ENCODE measurements at places on chromosomes 5 and 9. TPM values are rescaled to one million over a fixed set of nuclear protein-coding genes. Genes with fewer than 3 reads are reported as not detected.

- DNase-seq, result no peak
- H3K36me3 ChIP-seq, result no peaks in the 10 kb centered on the region
- H3K4me1 ChIP-seq, result peaks cover 4% of the 10 kb centered on the region
- H3K4me3 ChIP-seq, result no peak overlapping the region
- H3K27me3 ChIP-seq, result peaks cover 38% of the 10 kb centered on the region
Observed at GRCh38 chr5:96326902-96327301, 106.1 kb downstream of the PCSK1 start.

GRCh38 chr5:16952968-16953671 lies 17.0 kb upstream of the MYO10 start:
- no peaks in the 10 kb centered on the region for H3K27me3 ChIP-seq
- no peaks in the 10 kb centered on the region for H3K4me1 ChIP-seq
- H3K36me3 ChIP-seq, result no peaks in the 10 kb centered on the region
- no peak overlapping the region for H3K4me3 ChIP-seq

DNA sequence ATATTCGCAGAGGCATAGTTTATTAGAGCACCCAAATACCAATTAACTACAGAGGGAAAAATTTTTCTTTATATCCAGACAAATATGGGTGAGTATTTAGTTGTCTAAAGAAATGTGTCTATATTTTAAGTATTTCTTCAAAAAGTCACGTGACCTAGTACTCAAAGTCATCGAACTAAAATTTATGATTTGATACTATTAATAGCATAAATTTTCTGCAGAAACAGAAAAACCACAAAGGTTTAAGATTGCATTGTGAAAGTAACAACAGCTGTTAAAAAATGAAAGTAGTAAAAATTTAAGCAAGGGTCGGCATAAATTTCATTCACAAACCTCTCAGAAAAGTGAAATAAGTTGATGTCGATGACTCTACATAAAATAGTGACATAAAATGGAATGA lies 323.9 kb upstream of the RORB start:
- no peaks in the 10 kb centered on the region for H3K36me3 ChIP-seq
- no peak for DNase-seq
- H3K27ac ChIP-seq, result no peak overlapping the region
- H3K4me3 ChIP-seq, result no peak overlapping the region
- H3K4me1 ChIP-seq, result peaks cover 4% of the 10 kb centered on the region

DNA sequence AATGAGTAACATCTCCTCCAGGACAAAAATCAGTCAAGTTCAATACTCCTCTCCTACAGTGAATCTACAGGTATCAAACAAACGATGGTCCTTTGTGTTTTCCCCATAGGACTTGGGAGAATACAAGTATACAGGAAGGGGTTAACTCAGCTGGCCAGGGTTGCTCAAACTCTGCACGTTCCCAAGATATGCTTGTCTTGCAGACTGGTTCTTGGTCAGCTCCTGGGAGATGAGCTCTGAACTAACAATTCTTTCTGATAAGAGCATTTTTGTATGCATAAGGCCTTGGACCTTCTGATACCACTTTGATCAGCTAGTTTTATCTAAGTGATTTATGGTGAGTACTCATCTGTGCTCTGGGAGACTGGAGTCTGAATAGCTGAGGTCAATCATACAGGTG lies 42.1 kb downstream of the LOX start:
- no peak for DNase-seq
- no peaks in the 10 kb centered on the region for H3K4me1 ChIP-seq
- no peaks in the 10 kb centered on the region for H3K27me3 ChIP-seq
- no peak overlapping the region for H3K4me3 ChIP-seq
- no peaks in the 10 kb centered on the region for H3K36me3 ChIP-seq

- no peak for DNase-seq
- H3K4me3 ChIP-seq, result no peak overlapping the region
- peaks cover 19% of the 10 kb centered on the region for H3K27me3 ChIP-seq
- no peaks in the 10 kb centered on the region for H3K36me3 ChIP-seq
Observed at GRCh38 chr9:37710046-37710445, 43.6 kb upstream of the TRMT10B start.

DNA sequence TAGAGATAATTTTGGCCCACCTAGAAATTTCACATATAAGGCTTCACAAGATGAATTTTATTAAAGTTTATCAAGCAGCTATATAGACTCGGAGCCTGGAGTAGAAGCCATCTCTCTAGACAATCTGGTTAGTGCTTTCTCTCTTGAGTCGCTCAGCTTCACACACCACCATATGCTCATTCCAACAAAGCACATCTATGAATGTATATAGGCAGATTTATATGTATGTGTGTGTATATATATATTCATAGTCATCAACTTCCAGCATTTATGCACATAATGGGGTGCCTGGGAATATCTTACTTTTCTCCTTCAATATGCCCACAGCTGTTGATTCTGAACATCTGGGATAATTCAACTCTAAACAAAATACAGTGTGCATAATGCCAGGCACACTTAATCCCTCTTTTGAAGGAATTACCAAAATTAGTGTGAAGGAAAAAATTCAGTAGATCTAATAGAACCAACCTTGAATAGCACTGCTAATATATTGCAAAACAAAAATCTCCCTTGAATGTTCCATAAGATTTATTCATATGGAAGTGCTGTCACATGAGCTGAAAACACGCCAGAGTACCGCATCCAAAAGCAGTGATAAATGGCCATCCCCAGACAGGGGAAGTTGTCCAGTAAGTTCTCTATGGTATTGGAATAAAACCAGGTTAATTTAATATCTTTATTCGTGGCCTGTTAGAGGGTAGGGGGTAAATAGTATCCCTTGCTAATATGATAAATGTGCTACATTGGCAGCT lies 56.0 kb upstream of the MOCS2 start:
- H3K27ac ChIP-seq, result no peak overlapping the region
- no peaks in the 10 kb centered on the region for H3K4me1 ChIP-seq
- peaks cover 24% of the 10 kb centered on the region for H3K27me3 ChIP-seq
- H3K4me3 ChIP-seq, result no peak overlapping the region
- H3K36me3 ChIP-seq, result no peaks in the 10 kb centered on the region

GRCh38 chr5:3593771-3594509 lies 1.7 kb upstream of the IRX1 start:
- peaks cover 61% of the 10 kb centered on the region for H3K27me3 ChIP-seq
- H3K36me3 ChIP-seq, result no peaks in the 10 kb centered on the region
- no peak overlapping the region for H3K4me3 ChIP-seq
- peak overlapping the region; percentile 28 for H3K27ac ChIP-seq

GRCh38 chr5:165029099-165029870 lies 1523.9 kb downstream of the MAT2B start:
- H3K36me3 ChIP-seq, result no peaks in the 10 kb centered on the region
- no peak for DNase-seq
- no peak overlapping the region for H3K27ac ChIP-seq
- no peaks in the 10 kb centered on the region for H3K4me1 ChIP-seq
- H3K27me3 ChIP-seq, result no peaks in the 10 kb centered on the region

DNA sequence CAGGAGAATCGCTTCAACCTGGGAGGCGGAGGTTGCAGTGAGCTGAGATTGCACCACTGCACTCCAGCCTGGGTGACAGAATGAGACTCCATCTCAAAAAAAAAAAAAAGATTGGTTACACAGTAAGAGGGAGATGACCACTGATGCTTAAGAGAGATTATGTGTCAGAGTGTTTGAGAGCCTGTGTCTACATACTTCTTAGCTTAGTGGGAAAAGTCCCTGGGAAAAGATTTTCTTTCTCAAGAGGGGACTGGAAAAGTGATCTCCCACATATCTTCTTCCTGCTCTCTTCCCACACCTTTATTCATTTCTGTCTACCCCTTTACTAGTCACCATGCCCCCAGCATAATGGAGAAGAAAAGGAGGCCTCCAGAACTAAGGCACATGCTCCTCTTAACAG lies 55.2 kb downstream of the MCTP1 start:
- H3K27ac ChIP-seq, result no peak overlapping the region
- no peak overlapping the region for H3K4me3 ChIP-seq
- DNase-seq, result no peak
- no peaks in the 10 kb centered on the region for H3K27me3 ChIP-seq
- no peaks in the 10 kb centered on the region for H3K4me1 ChIP-seq
- H3K36me3 ChIP-seq, result no peaks in the 10 kb centered on the region

DNA sequence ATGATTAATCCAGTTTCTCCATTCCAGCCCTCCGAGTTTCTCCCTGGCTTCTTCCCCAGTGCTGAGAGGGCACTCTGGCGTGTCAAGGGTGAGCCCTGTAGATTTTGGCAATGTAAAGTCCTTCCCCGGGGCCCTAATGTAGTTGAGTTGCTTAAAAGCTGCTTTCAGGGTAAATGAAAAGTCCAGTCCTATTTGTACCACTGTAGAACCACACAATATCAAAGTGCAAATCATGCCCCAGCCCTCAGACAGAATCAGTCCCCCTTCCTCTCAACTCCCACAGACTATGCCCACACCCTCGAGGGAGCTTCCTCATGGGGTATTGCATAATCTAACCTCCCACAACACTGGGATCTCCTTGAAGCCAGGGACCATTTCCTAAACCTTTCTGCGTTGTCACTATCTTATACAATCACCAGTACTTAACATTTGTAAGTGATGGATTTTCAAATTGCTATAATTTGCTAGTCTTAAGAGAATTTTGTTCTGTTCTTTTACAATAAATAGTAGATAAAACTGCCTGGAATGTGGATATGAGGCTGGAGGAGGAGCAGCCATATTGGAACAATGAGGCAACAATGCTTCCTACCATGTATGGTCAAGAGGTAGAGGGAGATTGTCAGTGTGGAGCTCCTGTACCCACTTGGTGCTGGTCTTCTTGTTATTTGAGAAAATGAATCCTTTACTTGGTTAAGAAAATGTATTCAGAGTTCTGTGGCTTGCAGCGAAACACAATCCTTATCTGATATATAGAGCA lies 34.4 kb downstream of the ZNF366 start:
- no peak overlapping the region for H3K4me3 ChIP-seq
- no peak for DNase-seq
- H3K27me3 ChIP-seq, result peaks cover 25% of the 10 kb centered on the region
- no peak overlapping the region for H3K27ac ChIP-seq

DNA sequence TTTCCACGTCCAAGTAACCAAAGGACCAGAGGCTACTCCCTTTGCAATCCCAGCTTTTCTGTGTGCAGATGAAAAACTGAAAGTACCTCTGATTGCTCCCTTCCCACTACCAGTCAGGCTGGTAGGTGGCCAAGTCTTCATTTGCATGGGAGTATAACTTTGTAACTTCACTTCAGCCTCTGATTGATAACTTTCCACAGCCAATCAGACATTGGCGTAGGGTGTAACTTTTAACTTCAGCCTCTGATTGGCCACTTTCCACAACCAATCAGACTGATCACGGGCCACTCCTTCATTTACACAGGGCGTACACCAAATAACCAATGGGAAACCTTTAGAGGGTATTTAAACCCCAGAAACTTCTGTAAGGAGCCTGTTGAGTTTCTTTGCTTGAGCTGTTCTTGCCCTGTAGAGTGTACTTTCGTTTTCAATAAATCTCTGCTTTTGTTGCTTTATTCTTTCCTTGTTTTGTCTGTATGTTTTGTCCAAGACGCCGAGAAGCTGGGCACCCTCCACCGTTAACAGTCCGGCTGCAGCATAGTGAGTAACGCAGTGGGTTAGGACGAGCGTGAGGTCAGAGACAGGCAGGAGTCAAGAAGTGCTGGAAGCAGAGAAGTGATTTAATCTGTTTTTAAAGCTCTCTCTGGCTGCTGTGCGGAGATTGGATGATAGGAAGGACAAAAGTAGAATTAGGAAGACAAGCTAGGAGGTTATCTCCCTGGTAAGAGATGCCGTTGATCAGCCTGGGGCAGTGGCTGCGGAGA lies 3.5 kb upstream of the EXOSC2 start:
- H3K4me1 ChIP-seq, result peaks cover 30% of the 10 kb centered on the region
- DNase-seq, result no peak
- H3K36me3 ChIP-seq, result peaks cover 8% of the 10 kb centered on the region
- H3K27me3 ChIP-seq, result peaks cover 7% of the 10 kb centered on the region
- no peak overlapping the region for H3K4me3 ChIP-seq

PCDHA12 gene
- total RNA-seq, result not detected

AGXT2 gene
- total RNA-seq, result not detected

GPRIN1 gene
- total RNA-seq, result 3.0 TPM

GARIN3 gene
- total RNA-seq, result 0.30 TPM

NMUR2 gene
- not detected for total RNA-seq

SPINK4 gene
- total RNA-seq, result not detected

MCTP1 gene
- total RNA-seq, result not detected
